ENCODE measurements at places on chromosomes 16 and 17.

DNA sequence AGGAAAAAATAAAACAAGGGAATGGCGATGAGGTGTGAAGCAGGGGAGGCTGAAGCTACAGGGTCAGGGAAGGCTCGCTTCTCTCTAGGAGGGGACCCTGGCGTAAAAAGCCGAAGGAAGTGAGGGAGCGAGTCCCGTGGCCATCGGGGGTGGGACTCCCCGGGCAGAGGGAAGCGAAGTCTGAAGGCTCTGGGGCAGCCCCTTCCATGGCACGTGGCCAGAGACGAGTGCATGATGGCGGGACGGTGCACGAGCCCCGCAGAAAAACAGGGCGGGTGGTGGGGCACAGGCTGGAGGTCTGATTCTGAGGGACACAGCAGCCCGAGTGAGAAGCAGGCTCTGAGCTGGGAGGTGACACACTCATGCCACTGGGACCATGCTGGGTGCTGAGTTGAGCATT, 21.1 kb upstream of the NCBP3 start:
- DNase-seq, result no peak

DNA sequence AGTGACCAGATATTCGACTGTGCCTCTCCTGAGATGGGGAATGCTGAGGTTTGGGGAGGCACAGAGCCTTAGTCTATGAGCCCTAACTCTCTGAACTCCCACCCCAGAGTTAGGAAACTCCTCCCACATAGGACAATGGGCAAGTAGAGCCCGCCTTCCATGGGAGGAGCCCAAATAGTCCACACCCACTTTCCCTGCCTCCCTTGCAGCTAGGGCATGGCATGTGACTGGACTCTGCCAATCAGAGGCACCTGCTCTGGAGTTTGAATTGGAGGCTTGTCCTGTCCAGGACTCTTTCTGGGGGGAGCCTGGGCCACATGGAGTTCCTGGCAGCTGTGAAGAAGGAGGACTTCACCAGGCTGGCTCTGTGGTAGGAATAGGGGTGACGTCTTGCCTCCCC, 48.4 kb downstream of the SOCS1 start:
- DNase-seq, result no peak

- no peak for DNase-seq
These were observed 1.5 kb upstream of the KRT16 start for GRCh38 chr17:41614098-41614497.

DNA sequence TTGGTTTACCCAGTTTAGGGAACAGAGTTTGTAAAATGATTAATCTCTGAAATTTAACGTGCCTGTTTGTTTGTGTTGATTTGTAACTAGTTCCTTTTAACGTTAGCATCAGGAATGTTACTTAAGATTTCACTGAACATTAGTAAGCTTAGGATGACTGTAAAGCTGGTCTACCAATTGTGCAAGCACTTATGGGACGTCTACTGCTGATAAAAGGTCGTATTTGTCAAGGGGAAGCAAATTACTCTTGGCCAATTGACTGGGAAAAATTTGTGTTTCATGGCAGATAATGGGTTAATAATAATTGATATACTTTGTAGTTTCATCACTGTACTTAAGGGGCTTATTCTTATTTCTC, 11.8 kb downstream of the METTL9 start:
- no peak for DNase-seq

DNA sequence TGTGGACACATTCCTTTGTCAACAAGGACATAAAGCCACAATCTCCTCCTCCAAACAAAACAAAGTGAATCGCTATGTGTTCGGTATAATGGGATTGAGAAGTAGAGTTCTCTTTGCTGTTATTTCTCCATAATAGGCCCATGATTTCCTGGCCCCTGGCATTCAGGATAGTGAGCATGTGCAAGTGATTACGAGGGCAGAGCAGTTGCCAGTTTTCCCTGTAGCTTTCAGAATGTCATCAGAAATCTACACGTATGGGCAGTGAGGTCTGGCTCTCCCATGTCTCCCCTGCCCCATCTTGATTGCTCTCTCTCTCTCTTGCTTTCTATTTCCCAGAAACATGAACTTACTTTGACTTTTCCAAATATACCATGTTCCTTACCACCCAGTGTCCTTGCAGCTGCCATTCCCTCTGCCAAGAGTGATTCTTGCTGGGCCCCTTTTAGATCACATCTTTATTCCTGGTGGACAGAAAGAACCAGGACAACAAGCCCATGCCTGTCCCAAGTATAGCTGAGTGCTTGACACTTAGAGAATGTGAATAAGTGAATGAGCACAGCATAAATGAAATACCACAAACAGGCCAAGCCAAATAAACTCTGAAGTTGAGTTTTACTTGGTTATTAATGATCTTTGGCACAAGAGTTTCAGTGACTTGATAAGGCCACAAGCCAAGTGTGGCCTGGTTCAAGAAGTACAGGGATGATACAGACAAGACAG, 273.1 kb downstream of the CDH13 start:
- DNase-seq, result no peak

GRCh38 chr17:39701012-39701783, 1.3 kb downstream of the ERBB2 start:
- no peak for DNase-seq

DNA sequence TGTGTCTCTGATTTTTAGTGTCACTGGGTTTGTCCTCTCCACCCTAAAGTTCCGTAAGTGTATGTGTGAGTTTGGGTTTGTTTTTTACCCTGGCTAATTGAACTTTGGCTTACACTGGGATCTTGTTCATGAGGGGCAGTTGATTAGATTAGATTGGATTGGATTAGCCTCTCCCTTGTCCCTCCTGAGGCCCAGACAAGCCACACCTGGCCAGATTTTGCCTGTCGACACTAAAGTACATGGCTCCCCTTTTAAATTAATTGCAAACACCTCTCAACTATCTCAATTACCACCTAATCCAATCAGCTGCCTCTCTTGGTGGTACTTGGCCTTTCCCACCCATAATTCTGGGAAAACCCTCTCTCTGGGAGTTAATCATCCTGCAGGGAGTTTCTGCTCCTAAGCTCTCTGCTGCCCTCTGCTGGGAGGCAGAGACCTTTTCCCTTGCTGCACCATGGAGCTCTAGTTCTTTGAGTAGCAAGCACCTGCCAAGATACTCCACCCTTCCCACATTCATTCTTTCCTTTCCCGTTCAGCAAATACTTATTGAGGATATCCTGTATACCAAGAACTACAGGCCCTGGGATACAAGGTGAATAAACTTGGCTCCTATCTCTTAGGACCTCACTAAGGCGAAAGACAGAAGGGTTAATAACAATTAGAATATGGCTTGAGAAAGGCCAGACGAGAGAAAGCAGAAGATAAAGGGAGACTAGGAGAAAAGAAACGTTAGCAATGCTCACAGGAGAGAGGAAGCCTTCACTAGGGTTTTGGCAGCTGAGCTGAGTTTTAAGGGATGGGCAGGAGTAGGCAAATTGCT, 60.0 kb upstream of the MPHOSPH6 start:
- DNase-seq, result peak; percentile 77

- no peak for DNase-seq
These were observed 595.7 kb upstream of the CDH5 start for GRCh38 chr16:65770752-65771151.

- DNase-seq, result no peak
These were observed 610 bp downstream of the C16orf74 start for GRCh38 chr16:85750146-85750826.
